Breast epithelium (tissue), 4 donors: ENCODE measurements at places on chromosomes 1 and 21. TPM values are rescaled to one million over a fixed set of nuclear protein-coding genes. Genes with fewer than 3 reads are reported as not detected.

RUNX3 gene
- 1.9 TPM for total RNA-seq

INKA2 gene
- 4.6 TPM for total RNA-seq

HRNR gene
- total RNA-seq: not detected

GRCh38 chr1:164228928-164229327 is 330.1 kb upstream of the PBX1 start:
- H3K27me3 ChIP-seq: no peaks in the 10 kb centered on the region
- H3K4me3 ChIP-seq: no peak overlapping the region
- no peak overlapping the region for H3K27ac ChIP-seq
- no peak for DNase-seq

- peaks cover 4% of the 10 kb centered on the region for H3K4me1 ChIP-seq
- H3K36me3 ChIP-seq: no peaks in the 10 kb centered on the region
- DNase-seq: no peak
- H3K27ac ChIP-seq: peak overlapping the region; percentile 55
- no peaks in the 10 kb centered on the region for H3K27me3 ChIP-seq
These were observed 62.5 kb downstream of the KIAA0040 start for GRCh38 chr1:175129997-175130648.

DNA sequence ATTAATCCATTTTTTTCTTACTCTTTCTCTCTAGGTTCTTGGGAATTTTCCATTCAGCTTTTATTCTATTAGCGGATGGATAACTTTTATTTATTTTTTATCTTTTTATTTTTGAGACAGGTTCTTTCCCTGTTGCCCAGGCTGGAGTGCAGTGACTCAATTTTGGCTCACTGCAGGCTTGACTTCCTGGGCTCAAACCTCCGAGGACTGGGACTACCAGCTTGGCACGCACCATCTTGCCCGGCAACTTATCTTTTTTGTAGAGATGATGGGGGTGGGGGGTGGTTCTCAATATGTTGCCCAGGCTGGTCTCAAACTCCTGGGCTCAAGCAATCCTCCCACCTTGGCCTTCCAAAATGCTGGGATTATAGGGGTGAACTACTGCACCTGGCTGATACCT is 36.1 kb upstream of the CHIT1 start:
- no peak overlapping the region for H3K27ac ChIP-seq
- no peak overlapping the region for H3K4me3 ChIP-seq
- H3K4me1 ChIP-seq: no peaks in the 10 kb centered on the region
- no peak for DNase-seq
- H3K27me3 ChIP-seq: no peaks in the 10 kb centered on the region

DNA sequence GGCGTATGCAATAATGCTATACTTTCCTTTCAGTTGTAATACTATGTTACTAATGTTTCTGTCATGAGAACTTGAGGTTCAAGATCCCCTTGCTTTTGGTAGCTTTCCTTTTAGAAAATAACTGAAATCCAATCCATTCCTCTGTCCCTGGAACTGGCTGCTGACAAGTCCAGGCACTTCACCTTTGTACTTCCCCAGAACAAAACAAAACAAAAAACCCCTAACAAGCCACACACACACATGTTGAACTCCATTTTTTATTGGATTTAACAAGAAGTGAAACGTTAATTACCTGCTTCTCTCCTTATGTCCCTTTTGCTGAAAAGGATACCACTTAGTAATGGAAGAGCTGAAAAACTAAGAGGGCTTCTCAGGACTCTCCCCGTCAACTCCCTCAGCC is 26.1 kb upstream of the SDC3 start:
- no peaks in the 10 kb centered on the region for H3K4me1 ChIP-seq
- H3K4me3 ChIP-seq: no peak overlapping the region
- no peaks in the 10 kb centered on the region for H3K27me3 ChIP-seq
- H3K36me3 ChIP-seq: peaks cover 6% of the 10 kb centered on the region
- no peak for DNase-seq

DNA sequence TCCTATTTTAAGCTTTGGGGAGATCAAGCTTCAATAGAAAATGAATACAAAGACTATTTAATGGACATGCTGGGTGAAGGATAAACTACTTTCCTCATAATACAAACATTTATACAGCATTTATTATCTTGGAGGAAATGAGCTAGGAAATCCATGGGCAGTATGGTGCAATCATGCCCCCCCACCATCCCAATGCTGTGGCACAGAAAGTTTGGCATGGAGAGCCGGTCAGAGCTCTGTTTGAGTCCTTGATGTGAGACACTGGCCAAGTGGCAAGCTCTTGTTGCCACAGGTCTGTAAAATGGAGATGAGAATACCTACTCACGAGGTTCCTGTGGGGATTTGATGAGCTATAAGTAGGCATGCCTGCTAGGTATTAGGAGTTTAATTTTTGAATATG is 120.6 kb downstream of the MAB21L3 start:
- H3K4me3 ChIP-seq: no peak overlapping the region
- no peaks in the 10 kb centered on the region for H3K4me1 ChIP-seq
- H3K36me3 ChIP-seq: no peaks in the 10 kb centered on the region

DNA sequence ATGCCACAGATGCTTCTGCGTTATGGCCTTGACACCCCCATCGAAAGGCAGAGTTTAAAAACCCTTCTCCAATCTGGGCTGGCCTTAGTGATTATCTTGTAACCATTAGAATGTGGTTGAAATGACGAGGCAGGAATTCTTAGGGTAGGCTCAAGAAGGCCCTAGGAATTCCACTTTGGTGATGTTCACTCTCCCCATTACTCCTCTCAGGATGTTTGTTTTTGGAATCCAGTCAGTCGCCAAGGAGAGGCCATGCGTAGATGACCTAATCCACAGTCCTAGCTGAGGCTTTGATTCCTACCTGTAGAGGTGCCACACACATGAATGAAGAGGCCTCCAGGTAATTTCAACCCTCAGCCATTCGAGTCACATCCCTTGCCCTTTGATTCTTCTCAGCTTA is 318.2 kb downstream of the NEGR1 start:
- H3K27me3 ChIP-seq: no peaks in the 10 kb centered on the region
- no peaks in the 10 kb centered on the region for H3K4me1 ChIP-seq
- H3K4me3 ChIP-seq: no peak overlapping the region
- H3K27ac ChIP-seq: no peak overlapping the region

- H3K4me1 ChIP-seq: no peaks in the 10 kb centered on the region
- no peak overlapping the region for H3K4me3 ChIP-seq
- no peaks in the 10 kb centered on the region for H3K36me3 ChIP-seq
- peak overlapping the region; percentile 69 for H3K27ac ChIP-seq
- no peaks in the 10 kb centered on the region for H3K27me3 ChIP-seq
These were observed 7.7 kb downstream of the SNX27 start for GRCh38 chr1:151619489-151620093.
